Stimulated activated CD4-positive, alpha-beta T cell treated with anti-CD3 and anti-CD28 coated beads, TNF-alpha, amount 100 ng/mL, for 1 hour (primary cell): ENCODE measurements at places on chromosomes 5 and 9.

- no peak for DNase-seq
Observed at GRCh38 chr5:172417983-172418630, 36.2 kb downstream of the SH3PXD2B start.

DNA sequence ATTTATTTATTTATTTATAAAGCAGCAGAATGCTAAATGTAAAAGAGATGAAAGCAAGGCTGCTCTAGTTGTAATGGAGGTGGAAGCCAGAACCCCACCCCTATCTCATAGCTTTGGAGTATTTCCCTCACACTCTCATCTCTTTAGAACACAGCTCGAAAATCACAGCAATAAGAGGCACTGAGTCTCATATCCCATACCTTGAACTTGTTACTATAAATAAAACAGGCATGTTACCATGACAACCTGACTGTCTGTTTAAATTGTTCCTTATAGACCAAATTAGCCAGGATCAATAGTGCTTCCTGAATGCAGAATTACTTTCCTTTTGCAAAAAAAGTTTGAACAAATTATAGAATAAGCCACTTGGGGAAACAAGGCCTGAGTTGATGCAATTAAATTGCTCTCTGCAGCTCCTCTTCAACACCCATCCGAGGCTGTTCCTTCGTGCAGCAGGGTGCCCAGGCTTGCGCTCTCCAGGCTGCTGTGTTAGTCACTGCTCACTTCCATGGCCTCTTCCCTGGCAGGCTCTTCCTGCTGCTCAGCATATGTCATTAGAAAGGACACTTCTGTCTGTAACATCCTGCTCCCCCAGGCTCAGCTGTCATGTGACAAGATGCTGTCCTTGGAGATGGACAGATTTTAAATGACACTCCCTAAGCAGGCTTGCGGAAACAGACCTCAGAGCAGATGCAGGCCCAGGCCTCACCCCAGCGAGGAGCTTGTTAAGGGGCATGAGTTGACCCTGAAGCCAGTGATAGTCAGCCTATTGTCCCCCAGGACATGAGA is 120.2 kb downstream of the CARTPT start:
- no peak for DNase-seq

DNA sequence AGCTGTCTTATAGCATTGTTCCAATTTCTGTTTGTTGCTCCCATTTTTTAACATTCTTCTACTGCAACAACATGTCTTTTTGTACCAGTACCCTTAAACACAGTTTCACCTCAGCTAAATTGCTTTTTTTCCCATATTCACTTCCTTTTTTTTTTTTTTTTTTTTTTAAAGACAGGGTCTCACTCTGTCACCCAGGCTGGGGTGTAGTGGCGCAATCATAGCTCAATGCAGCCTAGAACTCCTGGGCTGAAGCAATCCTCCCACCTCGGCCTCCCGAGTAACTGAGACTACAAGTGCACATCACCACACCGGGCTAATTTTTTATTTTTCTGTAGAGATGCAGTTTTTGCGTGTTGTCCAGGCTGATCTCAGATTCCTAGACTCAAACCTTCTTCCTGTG is 161.3 kb downstream of the NIPBL start:
- no peak for DNase-seq

GRCh38 chr9:120680579-120680978 is 33.7 kb downstream of the MEGF9 start:
- no peak for DNase-seq

- no peak for DNase-seq
Observed at GRCh38 chr5:160260881-160261815, 31.8 kb downstream of the FABP6 start.

GRCh38 chr9:33619666-33620404 is 95.8 kb downstream of the ANKRD18B start:
- DNase-seq = no peak

GRCh38 chr9:135858491-135859185 is 48.7 kb downstream of the CAMSAP1 start:
- DNase-seq = no peak

DNA sequence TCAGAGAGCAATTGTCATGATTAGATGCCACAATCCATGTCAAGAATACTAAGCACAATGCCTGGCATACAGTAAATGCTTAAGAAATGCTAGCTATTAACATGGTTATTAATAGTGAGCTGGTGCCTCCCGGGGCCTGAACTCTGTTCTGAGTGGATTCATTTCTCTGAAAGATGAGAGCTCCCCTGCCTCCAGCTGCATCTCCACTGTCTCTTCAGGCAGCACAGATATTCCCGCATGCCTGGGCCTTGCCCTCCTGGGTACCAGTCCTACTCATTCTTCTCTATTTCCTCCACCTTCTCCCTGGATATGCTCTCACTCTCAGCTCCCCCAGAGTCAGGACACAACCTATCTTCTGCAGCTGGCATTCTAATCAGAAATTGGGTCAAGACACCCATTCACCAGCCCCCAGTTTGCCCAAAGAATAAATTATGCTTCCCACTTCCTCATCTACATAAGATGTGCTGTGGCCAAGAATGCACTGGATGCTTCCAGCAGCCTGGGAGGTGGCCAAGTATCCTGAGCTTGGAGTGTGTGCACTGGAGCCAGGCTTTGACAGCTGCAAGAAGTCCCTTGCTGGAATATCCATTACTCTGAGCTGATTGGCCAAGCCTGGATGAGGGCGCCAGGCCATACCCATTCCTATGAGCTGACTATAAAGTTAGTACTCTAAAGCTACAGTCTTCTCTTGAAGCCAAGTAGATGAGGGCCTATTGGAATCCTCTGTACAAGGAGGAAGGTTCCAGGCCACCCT is 669.0 kb downstream of the ACTL7B start:
- no peak for DNase-seq

DNA sequence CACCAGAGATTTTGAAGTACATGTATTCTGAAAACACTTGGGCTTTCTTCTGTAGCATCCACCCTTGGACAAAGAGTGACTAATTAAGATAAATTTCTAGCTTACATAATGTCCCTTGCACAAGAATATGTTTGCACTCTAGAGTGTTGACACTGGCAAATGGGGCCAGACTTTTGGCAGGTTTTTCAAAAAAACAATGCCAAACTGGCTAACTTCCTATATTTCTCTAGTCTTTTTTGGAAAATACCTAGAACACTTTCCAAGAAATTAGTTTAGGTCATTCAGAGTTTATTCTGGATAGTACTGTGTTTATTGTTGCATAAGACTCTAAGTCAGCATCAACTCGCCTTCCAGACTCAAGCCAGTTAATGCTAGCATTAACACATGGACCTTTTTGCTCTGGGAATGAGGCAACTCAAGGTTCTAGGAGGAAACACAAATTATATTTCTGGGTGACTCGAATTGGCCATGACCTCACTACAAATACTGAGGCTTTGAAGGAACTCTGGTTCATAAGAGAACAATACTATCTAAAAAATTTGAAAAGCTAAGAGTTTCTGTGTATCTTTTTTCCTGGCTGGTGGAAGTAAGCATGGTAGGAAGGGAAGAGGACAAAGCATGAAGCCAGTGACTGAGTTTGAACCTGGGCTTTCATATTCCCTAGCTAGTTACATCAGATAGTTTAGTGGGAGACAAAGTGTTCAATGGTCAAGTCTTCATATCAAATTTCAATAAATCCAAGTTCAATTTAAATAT is 101.6 kb downstream of the NREP start:
- DNase-seq = no peak

GRCh38 chr9:79977510-79978197 is 405.9 kb downstream of the TLE4 start:
- DNase-seq = no peak

DNA sequence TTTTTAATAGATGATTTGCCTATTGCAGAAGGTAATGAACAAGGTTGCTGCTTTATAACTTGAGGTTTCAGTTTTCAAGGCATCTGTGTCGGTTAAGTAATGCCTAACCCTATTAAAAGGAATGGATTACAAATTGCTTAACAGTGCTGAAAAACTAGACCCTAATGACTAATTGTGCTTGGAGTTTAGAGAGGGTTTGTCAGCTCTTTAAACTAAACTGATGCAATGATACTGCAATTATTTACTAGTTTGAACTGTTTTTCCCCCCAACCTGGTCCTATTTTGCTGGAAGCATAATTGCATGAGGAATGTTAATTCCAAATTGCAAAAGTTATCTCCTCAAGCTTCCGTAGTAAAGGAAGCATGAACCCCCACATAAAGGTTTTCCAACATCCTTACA is 39.3 kb upstream of the TLX3 start:
- no peak for DNase-seq

GRCh38 chr9:128232528-128233428 is 29.6 kb downstream of the DNM1 start:
- no peak for DNase-seq

DNA sequence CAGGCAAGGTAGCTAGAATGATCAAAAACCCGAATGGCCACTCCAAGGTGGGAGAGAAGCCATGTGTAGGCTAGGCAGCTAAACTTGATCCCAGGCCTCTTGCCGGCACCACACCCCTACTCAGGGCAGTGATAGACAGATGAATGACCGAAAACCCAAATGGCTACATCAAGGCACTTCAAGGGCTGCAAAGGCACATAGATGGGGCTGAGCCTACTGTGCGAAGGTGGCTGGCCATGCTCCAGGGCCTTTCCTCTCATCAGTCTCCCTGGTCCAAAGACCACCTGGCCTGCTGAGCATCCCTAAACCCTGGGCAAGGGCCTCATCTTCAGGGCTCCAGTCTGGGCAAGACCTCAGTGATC is 3.7 kb upstream of the TIFAB start:
- DNase-seq = no peak

GRCh38 chr5:115601701-115602590 is at the start of gene TICAM2:
Gene TICAM2, minus strand, starts transcription at chr5:115602479. Its CDS starts 21,223 bp downstream, at chr5:115581256.
- DNase-seq = peak; percentile 46

- DNase-seq = no peak
Observed at GRCh38 chr5:139124774-139125520, 73.2 kb downstream of the SIL1 start.

GRCh38 chr5:53479590-53480415 is 626 bp upstream of the FST start:
- DNase-seq = peak; percentile 18

GRCh38 chr5:113660706-113661250 is 147.3 kb downstream of the YTHDC2 start:
- DNase-seq = no peak

DNA sequence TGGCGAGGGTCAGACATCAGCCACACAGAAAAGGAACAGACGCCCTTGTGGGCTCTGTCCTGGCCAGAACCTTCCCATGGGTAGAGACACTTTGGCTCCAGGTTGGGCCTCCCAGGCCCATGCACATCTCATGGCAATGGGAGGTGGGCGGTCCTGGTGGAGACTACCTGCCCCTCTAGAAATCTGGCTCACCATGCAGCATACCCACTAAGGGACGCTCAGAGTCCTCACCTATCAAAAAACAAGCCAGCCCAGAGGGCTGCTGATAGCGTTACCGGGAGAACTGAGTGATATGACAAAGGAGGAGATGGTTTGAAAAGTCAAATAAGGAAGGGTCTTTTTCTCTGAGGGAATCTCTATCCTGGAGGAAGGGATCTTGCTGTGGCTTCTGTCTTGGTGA is 62.1 kb downstream of the C5orf15 start:
- no peak for DNase-seq

DNA sequence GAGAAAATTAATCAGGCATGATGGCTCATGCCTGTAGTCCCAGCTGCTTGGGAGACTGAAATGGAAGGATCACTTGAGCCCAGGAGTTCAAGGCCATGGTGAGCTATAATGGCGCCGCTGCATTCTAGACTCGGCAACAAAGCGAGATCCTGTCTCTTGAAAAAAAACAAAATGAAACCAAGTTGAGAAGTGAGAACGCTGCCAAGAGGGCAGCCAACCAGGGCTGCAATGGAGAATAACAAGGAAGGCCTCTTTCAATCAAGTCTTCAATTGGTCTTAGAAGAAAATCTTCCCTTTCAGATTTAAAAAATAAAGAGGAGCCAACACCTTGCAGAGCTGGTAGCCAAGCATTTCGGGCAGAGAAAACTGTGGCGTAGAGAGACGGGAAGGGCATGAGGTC is 14.7 kb downstream of the KIAA1958 start:
- no peak for DNase-seq

GRCh38 chr9:130561056-130561455 is 18.3 kb upstream of the FUBP3 start:
- no peak for DNase-seq

GRCh38 chr5:1652873-1653697 is 129.3 kb upstream of the LPCAT1 start:
- no peak for DNase-seq
